ENCODE measurements at places on chromosomes 13 and 19.

DNA sequence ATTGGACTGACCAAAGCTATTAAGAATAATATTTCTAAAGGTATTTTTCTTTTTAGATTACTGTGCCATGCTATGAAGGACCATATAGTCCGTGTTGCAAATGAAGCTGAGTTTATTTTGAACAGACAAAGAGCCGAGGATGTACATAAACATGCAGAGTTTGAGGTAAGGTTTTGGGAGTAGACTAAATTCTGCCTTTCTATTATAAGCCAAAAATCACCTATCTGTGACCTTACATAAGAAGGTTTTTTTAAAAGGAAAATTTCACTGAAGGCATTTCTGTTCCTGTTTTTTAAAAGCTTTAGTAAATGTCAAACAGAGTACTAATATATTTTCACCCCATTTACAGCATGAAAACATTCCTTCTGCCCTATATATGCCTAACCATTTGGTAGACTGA lies 127.4 kb downstream of the MAB21L1 start:
- DNase-seq, result no peak

DNA sequence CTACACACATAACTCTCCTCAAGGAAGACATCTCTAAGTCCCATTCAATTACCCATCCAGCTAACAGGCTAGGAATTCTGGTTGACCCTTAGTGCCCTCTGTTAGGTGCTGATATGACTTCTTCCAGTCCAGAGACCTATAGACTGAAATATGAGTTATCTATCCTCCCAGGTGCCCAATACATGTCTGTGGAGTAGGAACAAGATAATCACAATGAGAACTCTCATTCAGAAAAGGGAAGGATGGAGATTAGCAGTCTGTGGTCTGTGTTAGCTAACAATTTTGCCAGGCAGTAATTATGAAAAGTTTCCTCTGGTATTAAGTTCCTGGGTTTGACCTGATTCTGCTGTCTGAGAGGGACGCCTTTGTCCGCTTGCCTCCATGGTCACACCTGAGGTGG lies 44.2 kb upstream of the SLAIN1 start:
- no peak for DNase-seq

DNA sequence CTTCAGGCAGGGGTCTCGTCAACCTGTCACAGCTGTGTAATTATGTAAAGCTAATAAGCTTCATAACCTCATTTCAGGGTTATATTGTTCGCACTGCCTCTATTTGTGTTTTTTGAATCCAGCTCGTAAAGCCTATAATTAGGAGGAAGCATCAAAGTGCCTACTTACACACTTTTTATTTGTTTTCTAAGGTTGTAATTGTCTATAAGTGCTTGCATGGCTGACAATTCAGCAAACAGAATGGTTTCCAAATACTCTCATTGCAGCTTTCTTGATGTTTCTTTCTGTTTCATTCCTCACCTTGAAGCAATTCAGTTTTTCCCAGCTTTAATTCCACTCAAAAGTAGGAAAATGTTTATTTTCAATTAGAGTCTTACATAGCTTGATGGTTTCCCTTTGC lies 336.3 kb downstream of the HS6ST3 start:
- DNase-seq, result no peak

DNA sequence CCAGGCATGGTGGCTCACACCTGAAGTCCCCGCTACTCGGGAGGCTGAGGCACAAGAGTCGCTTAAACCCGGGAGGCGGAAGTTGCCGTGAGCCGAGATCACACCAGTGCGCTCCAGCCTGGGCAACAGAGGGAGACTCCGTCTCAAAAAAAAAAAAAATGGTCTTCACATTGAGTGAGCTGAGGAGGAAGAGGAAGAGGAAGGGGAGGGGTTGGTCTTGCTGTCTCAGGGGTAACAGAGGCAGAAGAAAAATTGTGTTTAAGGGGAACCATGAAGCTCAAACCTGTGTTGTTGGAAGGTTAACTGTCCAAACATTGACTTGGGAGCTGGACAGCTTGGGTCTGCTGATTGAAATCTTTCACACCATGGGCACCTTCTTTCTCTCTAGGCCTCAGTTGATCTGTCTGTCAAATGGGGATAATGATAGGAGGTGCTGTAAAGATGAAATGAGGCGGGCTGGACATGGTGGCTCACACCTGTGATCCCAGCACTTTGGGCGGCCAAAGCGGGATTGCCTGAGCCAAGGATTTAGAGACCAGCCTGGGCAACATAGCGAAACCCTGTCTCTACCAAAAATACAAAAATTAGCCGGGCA lies 9.8 kb upstream of the SLC44A2 start:
- DNase-seq, result no peak

DNA sequence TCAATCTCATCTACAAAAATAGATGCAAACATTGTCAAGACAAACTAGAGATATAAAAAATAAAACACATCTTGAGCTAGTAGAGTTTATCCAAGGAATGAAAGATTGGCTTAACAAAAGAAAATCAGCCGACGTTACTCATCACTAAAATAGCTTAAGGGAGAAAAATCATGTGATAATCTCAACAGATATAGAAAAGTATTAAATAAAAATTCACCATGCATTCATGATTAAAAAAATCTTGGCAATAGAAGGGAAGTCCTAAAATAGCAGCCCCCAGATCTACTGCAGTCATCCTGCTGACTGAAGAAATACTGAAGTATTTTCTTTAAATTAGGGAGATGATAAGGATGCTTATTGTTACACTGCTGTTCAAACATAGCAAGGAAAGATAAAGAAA lies 12.6 kb upstream of the DCLK1 start:
- no peak for DNase-seq

- DNase-seq, result no peak
Measured at GRCh38 chr19:8501981-8502380, 459 bp downstream of the PRAM1 start.

DNA sequence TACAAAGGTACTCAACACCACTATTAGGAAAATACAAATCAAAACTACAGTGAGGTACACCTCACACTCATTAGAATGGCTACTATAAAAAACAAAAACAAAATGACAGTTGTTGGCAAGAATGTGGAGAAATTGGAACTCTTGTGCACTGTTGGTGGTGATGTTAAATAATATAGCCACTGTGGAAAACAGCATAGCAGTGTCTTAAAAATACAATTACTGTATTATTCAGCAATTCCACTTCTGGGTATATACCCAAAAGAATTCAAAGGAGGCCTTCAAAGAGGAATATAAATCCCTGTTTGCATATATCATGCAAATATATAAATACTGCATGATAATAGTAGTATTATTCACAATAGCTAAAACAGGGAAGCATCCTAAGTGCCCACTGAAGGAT lies 66.8 kb downstream of the CDK8 start:
- no peak for DNase-seq

- DNase-seq, result no peak
Measured at GRCh38 chr19:50959731-50960500, 7.1 kb upstream of the KLK5 start.

DNA sequence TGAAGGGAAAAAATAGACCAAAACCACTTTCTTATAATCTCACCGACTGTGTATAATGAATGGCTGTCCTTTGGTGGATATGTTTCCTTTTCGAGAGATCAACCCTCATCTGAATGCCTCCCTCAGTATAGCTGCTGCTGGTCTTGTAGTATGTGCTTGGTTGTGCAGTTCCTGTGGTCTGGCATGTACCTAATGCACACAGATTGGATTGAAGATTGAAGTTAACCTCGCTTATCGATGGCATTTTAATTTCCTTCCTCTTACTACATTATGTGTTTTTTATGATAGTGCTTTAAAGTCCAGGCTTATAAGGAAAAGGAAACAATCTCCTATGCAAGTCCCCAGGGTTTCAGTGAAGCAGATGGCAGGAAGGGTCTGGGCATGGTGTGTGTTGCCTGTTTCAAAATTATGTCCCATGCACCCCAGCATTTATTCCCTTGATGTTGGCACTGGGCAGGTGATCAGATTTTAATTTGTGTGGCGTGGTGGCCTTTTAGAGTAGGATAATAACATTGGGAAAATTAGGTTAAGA lies 334.1 kb downstream of the SHISA2 start:
- DNase-seq, result no peak

DNA sequence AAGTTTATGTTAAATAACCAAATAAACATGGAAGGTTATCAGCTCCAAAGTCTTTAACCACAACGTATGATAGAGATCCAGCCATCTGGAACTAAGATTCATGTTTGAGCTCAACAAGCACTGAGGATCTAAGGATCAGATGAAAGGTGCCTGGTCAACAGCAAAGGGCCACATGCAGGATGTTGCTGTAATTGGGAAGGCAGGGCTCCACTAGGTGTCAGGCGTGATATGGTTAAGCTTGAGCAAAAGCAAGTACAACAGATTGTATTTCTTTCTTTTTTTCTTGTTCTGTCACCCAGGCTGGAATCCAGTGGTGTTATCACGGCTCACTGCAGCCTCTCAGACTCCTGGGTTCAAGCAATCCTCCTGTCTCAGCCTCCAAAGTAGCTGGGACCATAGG lies 12.0 kb downstream of the EBPL start:
- no peak for DNase-seq

DNA sequence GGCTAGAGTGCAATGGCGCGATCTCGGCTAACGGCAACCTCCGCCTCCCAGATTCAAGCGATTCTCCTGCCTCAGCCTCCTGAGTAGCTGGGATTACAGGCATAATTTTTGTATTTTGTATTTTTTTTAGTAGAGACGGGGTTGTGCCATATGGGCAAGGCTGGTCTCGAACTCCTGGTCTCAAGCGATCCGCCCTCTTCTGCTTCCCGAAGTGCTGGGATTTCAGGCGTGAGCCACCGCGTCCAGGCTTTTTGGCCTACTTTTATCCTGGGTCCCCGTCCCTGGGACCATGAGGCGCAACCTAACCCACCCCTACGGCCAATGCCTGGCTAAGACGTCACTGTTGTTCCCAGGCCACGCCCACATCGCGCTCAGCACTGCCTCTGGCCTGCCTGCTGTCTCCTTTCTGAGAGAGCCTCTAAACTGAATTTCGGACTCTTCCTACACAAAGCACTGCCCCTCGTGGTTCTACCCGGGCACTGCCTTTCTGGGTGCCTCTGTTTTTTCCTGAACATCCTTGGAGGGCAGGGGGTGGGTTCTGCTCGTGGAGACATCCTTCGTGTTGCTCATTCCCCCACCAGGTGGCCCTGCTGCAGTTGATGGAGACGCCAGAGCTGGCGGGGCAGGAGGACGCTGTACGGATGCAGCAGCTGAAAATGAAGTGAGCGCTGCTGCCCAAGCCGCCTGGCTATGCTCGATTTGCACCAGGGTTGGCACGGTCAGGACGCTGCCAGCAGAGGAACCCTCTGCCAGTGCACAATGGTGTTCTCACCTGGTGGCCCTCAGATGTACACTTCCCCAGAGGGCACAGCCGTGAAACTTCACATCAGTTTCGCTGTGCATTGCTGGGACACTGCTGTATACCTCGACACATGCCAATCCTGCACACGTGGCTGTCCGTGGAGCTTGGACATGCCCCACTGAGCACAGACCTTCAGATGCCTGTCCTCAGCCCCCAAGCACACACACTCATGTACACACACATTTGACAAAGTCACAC lies 2.0 kb downstream of the REX1BD start:
- peak; percentile 99 for DNase-seq

GRCh38 chr19:17685451-17686022 lies 2.6 kb downstream of the UNC13A start:
- no peak for DNase-seq

DNA sequence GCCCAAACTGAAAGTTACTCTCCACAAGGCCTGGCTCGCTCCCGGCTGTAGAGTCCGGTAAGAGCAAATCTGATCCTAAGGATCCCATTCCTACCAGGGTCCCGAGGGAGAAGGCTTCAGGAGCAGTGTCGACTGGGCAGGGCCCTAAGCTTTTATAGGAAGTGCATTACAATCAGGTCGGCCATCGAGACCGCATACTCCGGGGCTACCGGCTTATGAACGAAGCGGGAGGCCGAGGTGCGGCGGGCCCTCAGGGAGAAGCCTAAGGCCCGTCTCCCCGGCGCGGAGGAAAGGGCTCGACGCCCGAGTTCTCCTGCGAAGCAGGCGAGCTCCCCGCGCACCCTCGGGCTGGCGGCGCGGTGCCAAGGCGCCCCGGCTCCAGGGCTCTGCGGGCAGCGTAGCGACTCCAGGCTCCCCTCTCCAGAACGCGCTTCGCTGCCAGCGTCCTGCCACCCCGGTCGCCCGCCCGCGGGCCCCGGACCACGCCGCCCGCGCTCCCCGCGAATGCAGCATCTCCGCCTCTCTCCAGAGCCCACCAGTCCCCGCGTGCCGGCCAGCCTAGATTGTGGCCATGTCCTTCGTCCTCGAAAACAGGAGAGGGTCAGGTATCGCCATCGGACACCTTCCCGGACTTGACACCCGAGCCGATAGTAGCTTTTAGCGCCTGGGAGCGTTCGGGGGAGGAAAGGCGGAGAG lies 1.4 kb downstream of the EFNB2 start:
- no peak for DNase-seq

DNA sequence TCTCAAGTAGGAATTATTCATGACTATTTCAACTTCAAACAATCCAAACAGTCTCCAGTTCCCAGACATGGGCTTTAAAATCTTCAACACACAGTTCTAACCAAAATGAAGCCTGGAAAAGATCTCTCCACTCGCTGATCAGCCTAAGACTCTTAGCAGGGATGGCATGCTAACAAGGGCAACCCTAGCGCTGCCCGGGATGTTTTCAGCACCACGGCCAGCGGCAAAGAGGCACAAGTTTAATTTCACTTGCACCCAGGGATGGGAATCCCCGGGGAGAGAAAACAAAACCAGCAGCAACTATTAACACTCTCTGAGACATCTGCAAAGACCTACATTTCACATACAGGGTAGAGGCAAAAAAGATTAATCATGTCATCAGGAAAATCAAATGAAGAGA lies 43.0 kb downstream of the CACNA1A start:
- DNase-seq, result no peak

DNA sequence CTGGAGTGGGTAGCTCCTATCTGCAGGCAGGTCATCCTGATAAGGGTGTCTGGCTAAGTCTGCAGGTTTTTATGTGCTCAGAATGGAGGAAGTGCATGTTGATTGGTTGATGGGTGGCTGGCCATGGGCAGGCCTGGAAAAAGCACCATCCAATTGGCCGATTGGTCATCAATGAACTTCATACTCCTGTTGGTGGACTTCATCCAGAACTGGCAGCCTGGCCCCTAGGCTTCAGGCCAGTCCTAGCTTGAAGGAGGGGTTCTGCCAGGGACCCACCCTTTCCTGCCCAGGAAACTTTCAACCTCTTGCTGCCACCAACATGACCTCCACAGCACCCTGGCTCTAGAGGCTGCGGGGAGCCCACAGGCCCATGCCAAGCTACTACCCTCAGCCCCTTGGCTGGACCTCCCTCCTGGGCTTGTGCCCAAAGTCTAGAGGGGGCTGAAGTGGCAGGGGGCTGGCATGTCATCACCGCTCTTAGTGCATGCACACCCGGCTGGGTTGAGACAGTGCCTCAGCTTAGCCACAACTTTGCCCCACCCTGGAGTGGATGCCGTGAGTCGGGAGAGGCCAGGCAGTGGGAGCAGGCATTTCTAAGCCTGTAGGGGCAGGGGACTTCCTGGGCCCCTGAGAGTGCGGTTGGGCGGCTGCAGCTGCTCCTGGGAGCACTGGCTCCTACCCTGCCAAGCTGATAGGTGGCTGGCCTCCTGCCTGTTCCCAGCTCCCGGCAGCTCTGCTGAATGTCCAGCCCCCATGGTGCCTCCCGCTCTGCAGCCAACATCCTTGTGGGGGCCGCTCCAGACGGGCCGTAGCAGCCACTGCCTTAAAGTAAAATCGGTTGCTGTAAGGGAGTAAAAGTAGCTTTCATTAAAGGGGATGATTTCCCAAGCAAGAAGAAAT lies 13.2 kb downstream of the DNAJC15 start:
- DNase-seq, result no peak

- DNase-seq, result no peak
Measured at GRCh38 chr19:34480971-34481841, at the start of gene WTIP. WTIP (plus strand) TSS chr19:34481758; CDS start chr19:34481975, 217 bp downstream.

- no peak for DNase-seq
Measured at GRCh38 chr19:6273701-6274601, 5.8 kb downstream of the MLLT1 start.

All from iPS DF 6.9 (cell line).